Kidney epithelial cell (primary cell): ENCODE measurements at places on chromosomes 5 and 9. TPM values are rescaled to one million over a fixed set of nuclear protein-coding genes. Genes with fewer than 3 reads are reported as not detected.
A peak's percentile ranks its signal among the peaks of the same experiment; 100 is the strongest.

C7 gene
- 0.13 and 0.34 TPM in 2 replicates for total RNA-seq

GRCh38 chr9:100933656-100934055 is 94.9 kb upstream of the PLPPR1 start:
- peak; percentile 23 for DNase-seq

- no peak for DNase-seq
These were observed 4.5 kb downstream of the CCNH start for GRCh38 chr5:87408204-87408603.

DNA sequence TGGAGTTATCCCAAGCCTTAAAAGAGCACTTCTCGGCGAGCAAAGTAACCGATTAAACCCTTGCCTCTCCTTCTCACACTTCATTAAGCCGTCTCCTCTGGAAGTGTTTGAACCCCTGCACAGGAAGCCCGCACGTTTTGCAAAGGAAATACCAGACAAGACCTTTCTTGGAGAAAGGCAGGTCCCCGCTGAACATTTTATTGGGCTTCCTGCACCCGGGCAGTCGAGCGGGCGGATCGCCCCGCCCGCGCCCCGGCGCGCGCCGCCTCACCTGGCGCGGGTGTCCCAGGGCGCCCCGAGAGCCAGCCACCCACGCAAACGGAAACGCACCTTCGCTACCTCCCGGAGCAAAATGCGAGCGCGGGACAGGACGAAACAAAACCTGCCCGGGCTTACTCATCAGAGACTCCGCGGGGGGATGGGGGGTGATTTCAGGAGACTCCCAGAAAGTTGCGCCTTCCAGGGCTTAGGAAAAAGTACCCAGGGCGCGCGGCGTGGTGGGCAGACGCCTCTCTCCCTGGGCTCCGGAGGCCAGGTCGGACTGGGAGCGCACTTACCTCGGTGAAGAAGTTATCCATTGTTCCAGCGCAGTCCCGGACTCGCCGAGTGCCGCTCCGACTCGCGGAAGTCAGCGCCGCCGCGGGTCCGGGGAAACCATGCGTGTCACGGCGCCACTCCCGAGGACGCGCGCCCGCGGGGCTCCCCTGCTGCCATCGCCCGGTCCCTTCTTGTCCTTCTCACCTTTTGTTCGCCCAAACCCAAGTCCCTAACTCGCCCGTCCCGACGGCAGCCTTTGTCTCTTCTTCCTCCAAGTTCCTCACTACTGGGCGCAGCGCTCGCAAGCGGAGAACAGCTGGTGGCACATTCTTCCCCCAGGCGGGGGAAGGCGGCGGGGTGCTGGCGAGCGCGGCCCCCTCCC is 598 bp downstream of the MYO10 start:
- no peak for DNase-seq

DNA sequence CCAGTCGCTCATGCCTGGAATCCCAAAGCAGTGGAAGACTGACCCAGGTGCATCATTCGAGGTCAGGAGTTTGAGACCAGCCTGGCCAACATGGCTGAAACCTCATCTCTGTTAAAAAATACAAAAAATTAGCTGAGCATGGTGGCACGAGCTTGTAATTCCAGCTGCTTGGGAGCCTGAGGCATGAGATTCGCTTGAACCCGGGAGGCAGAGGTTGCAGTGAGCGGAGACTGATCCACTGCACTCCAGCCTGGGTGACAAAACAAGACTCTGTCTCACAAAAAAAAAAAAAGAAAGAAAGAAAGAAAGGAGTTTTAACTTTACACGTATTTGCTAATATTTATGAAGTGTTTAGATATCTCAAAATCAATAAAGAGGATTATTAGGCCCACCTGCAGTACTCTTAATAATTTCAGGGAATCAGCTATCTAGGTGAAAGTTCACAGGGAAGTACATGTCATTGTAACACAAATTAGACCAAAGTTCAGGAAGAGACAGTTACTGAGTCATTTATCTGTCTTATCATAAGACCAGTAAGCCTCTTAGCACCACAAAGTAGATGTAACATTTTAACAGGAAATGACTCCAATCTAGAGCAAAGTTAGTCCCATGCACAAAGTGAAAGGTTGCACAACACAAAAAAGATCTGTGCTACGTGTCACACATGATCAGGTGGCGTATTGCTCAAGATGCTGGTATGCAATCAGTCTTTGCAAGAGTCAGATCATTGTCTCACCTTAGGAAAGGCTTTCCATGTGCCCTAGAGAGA is 34.1 kb upstream of the PLIN2 start:
- DNase-seq: peak; percentile 100

GRCh38 chr5:114361724-114362196 is at the start of gene KCNN2:
TSS of gene KCNN2 (plus strand) at chr5:114362070. CDS start at chr5:114362140, 70 bp downstream.
- DNase-seq: peak; percentile 59

DNA sequence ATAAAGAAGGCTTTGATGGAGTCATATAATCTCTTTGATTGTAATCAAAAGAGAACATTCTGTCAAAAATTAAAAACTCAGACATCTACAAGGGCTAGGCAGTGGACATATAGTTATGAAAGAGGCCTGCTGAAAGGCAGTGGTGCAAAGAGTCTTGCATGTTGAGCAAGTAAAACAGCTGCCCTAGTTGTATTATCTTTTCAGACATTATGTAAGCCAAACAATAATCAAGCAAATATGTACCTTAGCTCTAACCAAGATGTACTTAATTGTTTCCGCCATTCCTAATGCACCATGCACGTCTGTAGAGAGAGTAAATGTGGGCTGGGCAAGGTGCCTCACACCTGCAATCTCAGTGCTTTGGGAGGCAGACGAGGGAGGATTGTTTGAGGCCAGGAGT is 14.3 kb downstream of the GAPT start:
- DNase-seq: no peak

DNA sequence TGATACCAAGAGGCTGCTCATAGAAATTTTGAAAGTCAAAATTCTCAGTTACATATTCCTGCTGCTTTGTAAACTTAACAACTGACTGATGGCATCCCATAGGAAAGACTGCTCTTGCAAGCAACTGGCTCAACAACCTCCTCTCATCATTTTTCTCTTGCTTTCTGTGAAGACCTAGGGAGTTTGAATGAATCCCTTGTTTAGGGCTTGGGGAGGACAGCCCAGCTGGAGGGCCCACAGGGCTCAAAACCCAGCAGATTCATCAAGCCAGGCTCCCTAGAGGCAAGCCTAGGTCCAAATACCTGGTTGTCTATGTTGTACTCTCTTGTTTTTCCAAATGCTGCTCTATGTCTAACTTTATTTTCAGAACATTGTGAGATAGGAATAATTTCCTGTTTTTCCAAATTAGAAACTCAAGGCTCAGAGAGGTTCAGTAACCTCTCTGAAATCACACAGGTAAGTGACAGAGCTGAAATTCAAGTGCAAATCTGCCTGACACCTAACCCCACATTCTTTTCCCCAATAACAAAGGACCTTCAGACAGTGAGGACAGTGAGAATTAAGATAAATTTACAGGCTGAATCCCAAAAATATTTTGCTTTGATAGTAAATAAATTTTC is 558.9 kb upstream of the KLF4 start:
- DNase-seq: no peak
